ENCODE measurements at places on chromosomes 7 and 10.

- DNase-seq: no peak
These were observed 1.3 kb upstream of the CLDN4 start for GRCh38 chr7:73829505-73829904.

GRCh38 chr7:87564296-87564963 is 36.3 kb downstream of the ABCB1 start:
- DNase-seq: peak; percentile 39

DNA sequence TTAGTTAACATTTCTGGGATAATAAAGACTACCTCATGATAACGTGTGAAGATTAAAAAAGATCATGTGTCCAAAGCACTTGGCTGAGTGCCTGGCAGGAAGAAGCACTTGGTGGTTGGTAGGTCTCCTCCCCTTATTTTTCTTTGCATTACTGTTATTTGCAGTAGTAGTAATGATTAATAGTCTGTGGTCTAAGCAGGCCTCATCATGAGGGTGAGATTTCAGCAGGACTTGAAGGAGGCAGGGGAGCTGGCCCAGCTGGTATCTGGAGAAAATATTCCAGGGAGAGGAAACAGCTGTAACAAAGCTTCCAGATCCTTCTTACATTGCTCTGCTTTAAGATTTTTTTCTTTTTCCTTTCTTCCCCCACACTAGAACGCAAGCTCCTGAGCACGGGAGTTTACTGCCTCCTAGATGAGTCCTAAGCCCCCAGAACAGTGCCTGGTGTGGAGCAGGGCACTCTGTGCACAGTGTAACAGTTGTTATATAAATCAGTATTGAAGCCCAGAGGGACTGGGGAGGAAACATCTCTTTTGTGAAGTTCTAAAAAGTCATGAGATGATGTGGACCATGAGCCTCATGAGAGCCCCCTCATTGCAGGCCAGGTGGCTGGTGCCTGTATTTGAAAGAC is 31.1 kb upstream of the RHEB start:
- no peak for DNase-seq

- DNase-seq: no peak
These were observed 149.7 kb downstream of the NOC3L start for GRCh38 chr10:94213001-94213530.

DNA sequence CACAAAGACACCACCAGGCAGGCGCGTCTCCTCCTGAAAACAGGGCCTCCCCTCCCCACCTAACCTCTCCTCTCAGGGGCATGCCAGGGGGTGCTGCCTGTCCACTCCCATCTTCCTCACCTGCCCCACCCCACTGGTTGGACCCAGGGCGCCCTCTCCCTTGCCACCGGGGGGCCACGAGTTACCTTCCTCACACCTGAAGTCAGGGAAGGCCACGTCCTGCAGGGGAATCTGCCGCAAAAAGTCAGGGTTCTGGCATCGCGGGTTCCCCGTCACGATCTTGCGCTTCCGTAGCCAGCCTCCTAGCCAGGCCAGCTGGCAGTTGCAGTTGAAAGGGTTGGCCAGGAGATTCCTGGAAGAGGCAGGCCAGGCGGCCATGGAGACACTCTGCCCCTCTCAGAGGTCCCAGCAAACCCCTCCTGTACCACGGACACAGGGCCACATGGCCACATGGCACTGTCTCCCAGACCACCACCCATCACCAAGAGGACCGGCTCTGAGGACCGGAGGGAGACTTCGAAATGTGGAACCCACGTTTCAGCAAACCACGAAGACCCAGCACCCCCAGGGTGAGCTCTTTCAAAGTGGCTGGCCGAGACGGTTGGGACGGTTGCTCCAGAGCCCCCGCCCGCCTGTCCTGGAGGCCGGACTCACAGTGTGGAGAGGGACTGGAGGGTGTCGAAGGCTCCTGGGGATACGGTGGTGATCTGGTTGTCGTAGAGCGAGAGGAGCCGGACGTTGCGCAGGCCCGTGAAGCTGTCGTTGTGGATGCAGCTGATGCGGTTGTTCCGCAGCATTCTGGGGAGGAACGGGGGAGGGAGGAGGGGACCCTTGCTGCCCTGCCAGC is 142.8 kb downstream of the SLIT1 start:
- no peak for DNase-seq

DNA sequence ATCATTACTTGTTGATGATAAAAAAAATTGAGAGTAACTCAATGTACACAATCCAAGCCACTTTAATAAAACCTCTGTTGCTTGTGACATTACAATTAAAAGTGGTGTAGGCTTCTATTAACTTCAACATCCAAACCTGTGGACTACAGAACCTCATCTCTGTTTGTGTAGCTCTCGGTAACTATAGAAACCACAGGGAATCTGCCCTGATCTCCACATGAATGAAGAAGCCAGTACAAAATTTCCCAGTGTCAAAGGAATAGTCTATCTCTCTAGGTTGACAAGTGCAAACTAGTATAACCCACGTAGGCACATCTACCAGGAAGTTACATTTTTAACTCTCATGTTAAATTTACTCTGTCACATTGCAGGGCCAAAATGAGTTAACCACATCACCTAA is 204.3 kb downstream of the CHCHD3 start:
- DNase-seq: no peak

DNA sequence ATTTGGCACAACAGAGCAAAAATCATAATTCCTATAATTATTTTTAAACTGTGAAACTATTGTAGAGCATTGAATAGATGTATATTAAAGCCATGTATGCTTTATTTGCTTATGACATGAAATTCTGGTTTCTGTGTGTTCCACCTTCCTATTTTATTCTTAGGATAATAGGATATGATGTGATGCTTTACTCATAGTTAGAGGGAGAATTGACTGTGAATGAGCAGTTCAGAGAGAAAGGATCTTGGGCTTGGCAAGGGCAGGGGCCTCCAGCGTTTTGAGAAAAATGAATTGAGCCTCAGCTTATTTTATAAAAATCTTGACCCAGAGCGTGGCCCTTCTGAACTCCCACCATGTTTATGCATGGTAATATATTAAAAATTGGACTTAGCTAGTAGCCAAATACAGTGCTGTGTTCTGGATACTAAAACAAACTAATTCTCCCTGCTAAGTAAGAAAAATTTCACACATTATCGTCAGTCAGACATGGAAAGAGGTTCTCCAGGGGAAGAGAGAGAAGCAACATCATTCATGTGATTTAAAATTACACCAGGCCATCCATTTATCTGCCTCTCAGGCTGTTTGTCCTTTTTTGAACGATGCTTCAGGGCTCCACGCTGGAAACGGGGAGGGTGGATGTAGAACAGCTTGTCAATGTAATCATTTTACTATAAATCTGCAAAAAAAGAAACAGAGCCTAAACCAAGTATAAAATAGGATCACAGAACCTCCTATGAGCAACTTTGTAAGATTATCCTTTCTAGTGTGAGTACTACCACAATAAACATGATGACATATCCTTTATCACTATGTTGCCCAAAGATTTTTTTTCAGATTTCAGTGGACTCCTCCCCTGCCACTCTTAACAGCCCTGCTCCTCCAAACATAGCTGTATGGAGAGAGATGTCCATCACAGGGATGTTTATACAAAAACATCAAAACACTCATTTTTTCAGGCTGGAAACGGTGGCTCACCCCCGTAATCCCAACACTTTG is 258.1 kb upstream of the C7orf33 start:
- DNase-seq: no peak

DNA sequence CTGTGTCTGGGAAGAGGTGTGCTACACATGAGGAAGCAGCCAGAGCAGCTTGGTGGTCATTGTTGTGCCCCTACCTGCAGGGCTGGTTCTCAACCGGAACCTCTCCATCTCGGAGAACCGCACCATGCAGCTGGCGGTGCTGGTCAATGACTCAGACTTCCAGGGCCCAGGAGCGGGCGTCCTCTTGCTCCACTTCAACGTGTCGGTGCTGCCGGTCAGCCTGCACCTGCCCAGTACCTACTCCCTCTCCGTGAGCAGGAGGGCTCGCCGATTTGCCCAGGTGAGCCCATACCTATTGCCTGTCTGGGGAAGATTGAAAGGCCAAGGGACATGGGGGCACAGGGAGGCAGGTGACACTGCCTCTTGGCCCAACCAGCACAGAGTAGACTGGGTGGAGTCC is 29.3 kb upstream of the CSGALNACT2 start:
- DNase-seq: no peak

- DNase-seq: no peak
These were observed 390.9 kb downstream of the GATA3 start for GRCh38 chr10:8445353-8445752.

- DNase-seq: no peak
These were observed 124.4 kb downstream of the AMPH start for GRCh38 chr7:38506756-38507155.

DNA sequence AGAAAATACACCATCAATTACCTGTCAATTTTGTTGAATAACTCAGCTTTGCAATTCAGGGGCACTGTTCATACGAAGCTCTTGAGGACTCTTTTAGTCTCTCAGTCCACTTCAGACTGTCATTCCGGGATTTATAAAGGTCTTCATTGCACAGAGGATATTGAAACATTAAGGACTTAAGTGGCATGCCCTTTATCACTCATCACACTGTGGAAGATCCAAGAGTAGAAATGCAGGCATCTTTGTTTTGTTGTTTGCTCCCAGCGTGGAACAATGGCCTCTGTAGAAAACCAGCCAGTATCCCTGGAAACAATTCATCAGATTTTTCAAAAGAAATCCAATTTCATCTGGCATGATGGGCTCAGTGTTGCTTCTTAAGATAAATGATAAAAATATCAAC is 66.3 kb upstream of the LRGUK start:
- DNase-seq: no peak

DNA sequence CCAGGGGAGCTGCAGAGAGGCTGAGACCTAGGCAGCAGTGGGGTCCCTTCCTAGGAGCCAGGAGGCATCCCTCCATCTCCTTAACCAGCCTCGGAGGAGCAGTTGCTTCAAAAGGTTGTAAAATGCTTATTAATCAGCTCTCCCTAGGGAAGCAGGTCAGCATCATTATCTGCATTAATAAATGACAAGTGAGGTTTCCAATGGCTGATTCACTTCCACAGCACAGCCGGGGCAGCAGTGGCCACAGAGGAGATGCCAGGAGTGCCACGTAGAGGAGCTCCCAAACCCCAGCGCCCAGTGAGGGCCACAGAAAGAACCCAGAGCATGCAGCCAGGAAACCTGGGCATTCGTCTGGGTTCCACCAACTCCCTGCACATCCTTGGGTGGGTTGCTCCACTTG is 8.2 kb upstream of the NPFFR1 start:
- no peak for DNase-seq

DNA sequence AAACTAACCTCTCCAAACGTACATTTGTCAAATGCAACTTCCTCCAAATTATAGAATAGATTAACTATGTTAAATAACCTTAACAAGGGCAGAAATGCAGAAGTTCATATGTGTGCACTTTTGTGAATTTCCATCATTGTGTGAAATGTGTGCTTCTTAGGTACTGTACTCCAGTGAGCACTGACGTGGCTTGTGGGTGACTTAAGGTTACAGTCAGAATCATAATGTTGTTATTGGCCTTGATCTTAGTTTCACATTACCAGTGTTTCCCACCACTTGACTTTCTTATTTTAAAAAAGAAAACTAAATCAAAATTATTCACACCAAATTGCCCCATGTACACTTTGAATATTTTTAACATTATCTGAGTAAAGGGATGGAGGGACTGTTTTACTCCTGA is 155.1 kb upstream of the FZD8 start:
- no peak for DNase-seq

DNA sequence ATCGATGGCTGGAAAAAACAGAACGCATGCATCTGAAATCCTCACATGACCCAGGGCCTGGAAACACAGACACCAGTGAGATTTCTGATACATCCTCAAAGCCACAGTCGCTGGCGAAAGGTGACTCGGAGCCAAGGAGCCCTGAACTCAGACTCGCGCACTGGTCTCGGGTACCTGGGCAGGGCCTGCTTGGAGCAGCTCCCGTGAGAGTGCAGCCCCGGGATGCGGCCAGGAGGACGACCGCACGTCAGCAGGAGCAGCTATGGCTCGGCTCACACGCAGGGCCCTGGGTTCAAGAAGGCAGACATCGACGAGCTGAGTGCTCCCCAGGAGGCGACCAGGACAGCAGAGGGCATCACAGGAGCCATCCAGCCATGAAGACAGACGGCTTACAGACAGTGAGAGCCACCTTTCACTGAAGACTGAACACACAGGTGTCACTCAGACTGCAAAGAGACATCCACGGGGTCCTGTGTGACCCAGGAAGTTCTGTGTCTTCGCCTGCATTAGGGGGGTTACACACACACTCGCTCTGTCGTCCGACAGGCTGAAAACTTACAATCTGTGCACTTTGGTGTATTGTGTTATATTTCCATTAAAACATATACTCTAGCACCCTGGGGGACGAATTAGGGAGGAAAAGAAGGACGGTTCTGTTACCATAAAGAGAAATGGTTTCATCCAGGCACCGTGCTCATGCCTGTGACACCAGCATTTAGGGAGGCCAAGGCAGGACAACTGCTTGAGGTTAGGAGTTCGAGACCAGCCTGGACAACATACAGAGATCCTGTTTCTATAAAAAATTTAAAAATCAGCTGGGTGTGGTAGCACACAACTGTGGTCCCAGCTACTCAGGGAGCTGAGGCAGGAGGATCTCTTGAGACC is 227.7 kb downstream of the MAD1L1 start:
- DNase-seq: no peak

DNA sequence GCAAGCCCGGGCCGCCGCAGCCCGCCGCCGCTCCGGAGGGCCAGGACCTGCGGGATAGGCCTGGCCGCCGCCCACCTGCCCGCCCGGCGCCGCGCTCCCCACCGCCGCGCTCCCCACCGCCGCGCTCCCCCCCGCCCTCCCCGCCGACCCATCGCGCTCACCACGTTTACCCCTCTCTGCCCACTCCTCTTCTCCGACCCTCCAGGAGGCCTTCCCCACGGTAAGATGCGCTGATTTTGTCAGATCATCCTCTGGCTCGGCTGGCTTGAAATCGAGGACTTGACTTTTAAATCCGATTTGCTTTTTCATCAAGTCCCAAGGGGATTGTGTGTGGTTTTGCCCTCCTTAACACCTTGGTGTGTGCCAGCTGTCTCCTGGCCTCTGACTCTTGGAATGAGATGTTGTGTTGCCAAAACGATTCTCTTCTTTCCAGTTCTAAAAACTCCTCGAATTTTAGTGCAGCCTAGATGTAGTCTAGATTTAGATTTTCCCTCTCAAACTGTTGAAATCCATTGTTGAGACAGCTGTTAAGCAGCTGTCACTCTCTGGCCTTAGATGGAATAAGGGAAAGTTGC is 738 bp downstream of the POM121 start:
- no peak for DNase-seq

DNA sequence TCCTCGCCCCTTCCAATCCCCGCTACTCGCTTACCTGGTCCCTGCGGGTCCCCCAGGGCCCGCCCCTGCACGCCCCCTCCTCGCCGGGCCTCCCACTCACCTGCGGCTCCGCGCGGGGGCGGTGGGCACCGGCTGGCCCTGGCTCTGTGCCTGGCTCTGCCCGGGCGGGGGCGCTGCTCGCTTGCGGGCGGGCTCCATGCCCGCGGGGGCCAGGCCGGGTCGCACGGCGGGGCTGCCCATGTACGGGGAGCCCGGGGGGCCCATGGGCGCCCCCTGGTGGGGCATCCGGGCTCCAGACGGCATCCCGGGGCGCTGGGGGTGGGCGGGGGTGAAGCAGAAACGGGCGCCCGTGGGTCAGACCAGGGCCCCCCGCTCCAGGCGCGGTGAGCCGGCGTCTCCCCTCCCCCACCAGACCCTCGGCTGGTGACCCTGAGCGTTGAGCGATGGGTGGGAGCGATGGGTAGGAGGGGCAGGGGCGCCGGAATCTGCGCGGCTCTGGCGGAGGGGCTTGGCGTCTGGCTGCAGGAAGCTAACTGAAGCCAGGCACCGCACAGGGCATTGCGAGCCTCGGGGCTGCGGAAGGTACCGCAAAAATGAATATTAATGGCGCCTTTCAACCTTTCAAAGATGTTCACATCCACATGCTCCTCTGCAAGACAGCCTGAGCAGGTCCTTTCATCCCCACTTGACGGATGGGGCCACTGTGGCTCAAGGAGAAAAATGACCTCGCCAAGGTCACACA is 3.0 kb downstream of the SMARCD3 start:
- no peak for DNase-seq
